Activated T-helper 9 cell treated with anti-CD3 and anti-CD28 coated beads, Interleukin-2, amount 50 U/mL, for 16 hours (primary cell): ENCODE measurements at places on chromosomes 3 and 15.

DNA sequence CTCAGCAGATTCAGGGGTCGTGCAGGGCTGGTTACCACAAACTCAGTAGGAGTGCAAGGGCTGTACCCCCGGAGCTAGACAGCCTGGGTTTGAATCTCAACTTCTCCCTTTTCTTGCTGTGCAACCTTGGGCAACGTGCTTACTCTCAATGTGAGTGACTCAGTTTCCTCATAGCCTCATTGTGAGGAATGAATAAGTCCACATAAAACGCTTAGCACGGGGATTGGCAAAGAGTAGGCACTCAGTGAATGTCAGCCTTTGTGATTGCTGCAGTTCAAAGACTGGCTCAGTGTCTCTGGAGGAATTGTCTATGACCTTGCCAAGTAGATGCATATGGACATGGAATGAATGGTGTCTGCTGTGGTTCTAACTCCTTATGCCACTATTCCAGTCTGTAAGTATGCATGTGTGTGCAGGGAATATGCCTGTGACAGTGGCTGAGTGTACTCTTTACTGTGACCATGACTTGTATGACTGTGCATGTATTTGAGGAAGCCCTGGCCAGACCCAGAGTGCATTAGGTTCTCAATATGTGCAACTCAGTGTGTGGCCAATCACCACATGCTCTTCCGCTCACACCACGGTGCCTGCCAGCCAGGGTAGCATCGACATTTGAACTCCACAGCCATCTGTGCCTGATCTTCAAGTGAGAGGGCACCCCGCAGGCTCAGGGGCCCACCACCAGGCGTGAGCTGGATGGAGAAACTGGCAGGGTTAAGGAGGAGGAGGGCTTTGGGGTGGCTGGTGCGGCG is 900 bp upstream of the HYAL3 start:
- no peak for DNase-seq

GRCh38 chr15:48759921-48760320 is 50.9 kb downstream of the CEP152 start:
- no peak for DNase-seq

- no peak for DNase-seq
Measured at GRCh38 chr15:57445872-57446271, 69.6 kb downstream of the CGNL1 start.

GRCh38 chr3:185979721-185980121 is 41.9 kb upstream of the TRA2B start:
- DNase-seq = no peak

DNA sequence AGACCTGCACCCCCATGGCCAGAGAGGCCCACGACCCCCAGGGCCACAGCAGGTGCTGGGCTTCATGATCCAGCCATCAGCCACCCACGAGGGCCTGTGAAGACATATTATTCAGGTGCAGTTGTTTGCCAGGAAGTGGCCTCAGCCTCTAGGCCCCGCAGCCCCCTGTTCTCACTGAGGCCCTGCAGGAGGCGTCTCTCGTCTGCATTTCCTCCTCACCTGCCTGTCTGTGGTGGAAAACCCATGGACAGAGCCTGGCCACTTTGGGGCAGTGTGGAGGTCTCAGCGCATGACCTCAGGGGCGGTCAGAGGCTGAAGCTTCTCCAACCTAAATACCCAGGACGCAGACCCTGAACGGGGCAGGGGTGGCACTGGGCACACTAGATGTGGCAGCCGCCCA is 18.6 kb downstream of the UROC1 start:
- no peak for DNase-seq

GRCh38 chr15:67579967-67580366 is 37.5 kb downstream of the MAP2K5 start:
- no peak for DNase-seq

DNA sequence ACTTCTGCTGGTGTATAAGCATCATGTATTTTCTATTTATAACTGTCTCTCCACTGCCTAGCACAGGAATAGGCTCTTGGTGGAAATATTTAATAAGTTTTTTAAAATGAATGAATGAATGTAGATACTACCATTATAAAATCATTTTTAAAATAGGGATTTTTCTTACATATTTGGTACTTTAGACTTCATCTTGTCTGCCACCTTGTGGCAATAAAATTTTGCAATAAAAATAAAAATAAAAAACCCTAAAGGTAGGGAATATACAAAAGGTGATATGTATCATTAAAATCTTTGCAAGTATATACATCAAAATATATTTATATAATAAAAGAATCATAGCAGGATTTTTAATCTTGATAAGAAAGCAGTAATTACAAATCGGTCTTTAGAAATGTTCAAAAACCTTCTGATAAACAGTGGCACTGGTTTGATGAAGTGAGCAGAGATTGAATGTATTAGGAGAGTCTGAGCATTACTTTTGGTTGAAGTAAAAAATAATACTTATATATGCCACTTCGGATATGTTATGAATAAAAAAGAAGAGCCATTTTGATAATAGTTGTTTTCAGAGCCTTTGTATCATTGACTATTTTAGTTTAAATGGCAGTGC is 95.2 kb downstream of the SPATA16 start:
- no peak for DNase-seq

GRCh38 chr15:97072545-97072944 is 742.0 kb downstream of the NR2F2 start:
- no peak for DNase-seq

DNA sequence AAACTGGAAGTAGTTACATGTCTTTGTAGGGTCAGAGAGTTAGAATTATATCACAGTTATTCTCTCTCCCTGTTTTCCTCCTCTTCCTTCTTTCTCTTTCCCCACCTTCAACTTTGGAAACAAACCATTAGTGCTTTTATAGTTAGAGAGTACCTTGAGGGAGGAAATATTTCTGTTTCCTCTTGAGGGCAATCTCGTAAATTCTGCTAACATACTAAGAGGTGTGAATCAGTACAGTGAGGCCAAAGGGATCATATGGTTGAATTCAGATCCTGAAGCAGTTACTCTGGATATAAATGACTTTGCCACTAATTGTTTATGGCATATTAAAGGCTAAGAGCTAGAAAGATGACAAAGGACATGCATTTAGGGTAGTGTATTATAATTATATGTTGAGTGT is 60.3 kb upstream of the CCNL1 start:
- no peak for DNase-seq

DNA sequence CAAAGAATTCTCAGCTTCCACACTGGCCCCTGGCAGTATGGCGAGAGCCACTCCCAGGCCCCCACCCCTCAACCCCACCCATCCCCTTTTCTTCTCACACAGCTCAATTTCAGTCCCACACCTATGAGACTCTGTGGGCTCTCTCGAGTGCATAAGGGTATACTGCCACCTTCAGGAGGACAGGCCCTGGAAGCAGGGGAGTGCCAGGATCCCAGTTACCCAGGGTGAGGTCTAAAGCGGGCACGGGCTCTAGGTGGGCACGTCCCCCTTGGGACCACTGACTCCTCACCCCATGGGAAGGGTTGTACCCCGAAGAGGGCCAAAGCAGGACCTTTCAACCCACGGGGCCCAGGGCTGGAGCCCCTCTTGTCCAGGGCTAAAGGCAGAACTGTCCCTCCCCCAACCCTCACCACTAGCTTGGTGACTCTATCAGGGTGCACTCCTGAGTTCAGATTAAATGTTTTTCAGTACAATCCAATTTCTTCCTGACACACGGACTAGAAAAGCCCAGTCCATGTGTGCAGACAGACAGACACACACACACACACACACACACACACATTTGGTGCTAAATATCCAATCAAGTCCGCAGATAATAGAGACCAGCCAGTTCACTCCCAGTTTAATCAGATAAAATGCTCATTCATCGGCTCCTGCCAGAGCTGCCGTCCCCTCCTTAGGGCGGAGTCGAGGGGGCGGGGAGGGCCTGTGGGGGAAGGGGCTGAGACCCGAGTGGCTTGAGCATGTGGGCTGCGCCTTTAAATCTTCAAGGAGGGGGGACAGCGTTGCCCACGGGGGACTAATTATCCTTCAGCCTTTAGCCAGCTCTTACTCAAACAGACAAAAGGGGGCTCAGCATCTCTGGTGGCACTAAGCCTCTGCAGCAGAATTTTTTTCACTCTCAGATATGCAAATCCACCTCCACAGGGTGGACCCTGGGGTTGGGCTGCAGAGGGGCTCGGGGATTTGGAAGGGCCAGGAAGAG is 59.3 kb downstream of the CYP11A1 start:
- DNase-seq = no peak

- no peak for DNase-seq
Measured at GRCh38 chr15:49471733-49472132, 48.7 kb downstream of the FGF7 start.

- DNase-seq = no peak
Measured at GRCh38 chr3:154304936-154305335, 19.4 kb downstream of the DHX36 start.

DNA sequence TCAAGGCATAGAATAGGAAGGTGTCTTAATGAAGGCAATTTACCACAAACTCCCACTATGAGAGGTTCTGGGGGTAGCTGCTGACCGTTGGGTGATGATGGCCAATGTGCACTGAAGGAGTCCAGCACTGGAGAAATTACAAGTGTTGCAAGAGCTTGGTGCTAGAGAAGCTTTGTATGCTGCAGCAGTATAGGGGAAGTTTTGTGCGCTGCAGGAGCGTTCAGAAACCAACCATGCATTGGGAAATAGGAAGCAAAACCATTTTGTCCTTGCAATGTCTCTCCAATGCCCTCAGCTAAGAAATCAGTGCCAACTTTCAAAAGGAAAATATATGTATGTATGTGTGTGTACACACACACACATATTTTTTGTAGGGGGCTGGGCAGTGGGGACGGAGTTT is 441.6 kb upstream of the NAALADL2 start:
- DNase-seq = no peak

DNA sequence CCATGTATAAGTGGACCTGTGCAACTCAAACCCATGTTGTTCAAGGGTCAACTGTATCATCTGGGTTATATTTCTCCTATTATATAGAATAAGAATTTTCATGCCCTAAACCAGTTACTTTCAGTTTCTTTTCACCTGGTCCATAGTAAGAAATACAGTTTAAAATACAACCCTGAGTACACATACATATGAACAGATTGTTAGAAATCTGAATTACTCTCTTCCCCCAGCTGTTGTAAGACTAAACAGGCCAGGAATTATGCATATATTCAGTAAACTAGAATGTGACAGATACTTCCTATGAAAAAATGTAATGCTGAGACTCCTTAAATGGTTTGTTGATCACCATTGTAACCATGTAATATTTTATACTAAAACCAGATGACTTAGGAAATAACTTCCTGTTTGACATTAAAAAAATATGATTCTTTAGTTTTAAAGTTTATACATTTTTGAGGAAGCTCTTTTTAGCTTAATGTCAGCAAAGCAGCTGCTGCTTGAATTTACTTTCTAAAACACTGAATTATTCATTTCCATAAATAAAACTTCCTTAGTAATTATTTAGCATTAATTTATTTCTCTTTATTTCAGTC is 52.5 kb upstream of the ZCWPW2 start:
- no peak for DNase-seq

GRCh38 chr3:149114458-149114857 is 15.0 kb upstream of the HPS3 start:
- no peak for DNase-seq

- no peak for DNase-seq
Measured at GRCh38 chr3:62951037-62951613, 75.9 kb upstream of the CADPS start.

GRCh38 chr3:123156276-123156995 is 45.3 kb upstream of the SEC22A start:
- DNase-seq = no peak

DNA sequence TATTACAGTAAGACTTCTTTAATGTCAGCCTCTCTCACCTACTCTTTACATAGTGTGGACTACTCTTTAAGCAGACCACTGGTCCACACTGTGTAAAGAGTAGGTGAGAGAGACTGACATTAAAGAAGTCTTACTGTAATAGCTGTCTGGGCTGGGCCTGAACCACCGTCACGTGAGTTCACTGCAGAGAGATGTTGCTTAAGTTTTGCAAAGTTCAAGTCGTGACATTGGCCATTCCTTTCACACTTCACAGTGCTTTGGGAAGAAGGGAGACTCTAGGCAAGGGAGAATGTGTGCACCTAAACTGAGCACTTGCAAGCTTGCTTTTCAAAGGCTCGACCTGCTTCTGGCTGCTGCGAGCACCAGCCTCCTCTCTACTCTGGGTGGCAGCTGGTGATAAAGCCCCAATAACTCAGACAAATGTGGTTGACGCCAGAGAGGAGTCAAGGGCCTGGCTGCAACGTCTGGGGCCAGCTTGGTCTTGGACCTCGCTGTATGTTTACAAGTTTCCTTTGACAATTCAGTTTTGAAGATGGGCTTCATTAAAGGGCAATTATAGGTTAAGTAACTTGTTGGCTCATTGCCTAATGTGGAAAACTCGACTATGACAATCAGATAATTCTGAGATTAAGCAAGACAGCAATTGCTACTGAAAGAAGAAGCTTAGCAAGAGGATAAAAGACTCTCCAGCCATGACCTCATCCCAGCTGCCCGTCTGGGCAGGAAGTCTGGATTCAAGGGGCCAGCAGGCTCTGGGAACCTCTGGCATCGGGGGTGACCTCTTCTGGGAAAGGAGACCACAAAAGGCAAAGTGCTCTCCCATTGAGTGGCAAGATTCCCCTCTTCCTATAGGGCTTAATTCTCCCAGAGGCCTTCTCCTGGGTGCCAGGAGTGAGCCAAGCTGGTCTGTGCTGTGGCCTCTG is 242.1 kb upstream of the TLE3 start:
- DNase-seq = no peak

DNA sequence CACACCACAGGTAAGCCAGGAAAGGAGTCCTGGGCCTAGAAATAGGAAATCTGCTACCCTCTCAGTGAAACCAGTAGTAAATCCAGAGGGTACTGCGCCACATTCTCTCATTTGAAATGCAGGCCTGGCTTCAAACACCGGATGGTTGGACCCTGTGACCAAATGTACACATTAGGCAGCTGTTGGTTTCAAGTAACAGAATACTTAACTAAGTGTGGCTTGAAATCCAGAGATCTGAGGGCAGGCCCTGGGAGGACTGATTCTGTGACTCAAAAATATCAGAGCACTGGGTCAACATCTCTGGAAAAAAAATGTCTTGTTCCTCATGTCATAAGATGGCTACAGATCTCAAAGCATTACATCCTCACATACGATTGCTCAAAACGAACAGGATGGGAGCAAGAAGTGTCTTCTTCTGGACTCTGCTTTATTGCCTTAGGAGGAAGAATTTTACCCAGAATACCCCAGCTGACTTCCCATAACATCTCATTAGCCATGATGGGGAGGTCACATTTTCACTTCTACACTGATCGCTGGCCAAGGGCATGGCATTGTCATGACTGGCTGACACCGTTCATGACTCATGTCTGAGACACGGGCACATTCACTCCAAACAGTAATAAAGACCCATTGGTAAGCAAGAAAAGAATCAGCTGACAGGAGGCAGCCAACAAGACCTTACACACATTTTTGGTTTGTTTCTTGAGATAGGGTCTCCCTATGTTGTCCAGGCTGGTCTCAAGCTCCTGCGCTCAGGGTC is 166.0 kb downstream of the ARRDC4 start:
- DNase-seq = no peak

- DNase-seq = no peak
Measured at GRCh38 chr15:66855041-66855440, 153.0 kb downstream of the SMAD6 start.
